Cerebellar cortex (tissue), 1 donor: ENCODE measurements at places on chromosomes 3 and 15.

- DNase-seq: no peak
These were observed 15.8 kb downstream of the ST3GAL6 start for GRCh38 chr3:98778852-98779413.

- peak; percentile 71 for DNase-seq
These were observed 41.8 kb upstream of the IQSEC1 start for GRCh38 chr3:13114811-13115575.

DNA sequence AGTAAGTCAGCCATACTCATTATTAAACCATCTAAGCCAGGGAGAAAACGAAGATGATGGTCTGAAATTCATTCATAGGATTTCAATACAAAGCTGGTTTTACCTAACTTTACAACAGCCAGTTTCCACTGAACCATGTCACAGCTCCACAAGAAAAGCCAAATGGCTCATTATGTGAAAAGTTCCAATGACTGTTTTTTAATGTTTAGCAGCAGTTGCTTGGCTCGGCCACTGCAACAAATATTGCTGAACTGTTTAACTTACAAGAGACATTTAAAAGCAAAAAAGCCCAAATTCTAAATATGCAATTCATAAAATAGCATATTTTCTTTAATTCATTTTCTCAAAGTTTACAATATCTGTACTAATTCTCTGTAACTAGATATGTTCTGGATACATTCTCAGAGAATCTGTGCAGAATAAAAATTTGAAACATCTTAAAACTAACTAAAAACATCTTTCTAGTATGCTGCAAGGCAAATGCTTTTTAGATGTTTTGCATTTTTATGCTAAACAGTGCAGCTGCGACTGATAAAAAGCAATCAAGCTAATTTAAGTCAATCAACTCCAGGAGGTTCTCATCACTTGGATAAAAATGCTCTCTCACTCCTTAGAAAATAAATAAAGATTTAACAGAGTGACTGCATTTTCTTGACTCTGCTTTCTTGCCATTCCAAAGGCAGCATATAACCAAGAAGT lies 356.5 kb downstream of the ERC2 start:
- no peak for DNase-seq

- no peak for DNase-seq
These were observed 1.7 kb upstream of the MAGEF1 start for GRCh38 chr3:184713521-184713920.

GRCh38 chr15:31060429-31061140 lies 40.9 kb downstream of the TRPM1 start:
- DNase-seq: no peak

DNA sequence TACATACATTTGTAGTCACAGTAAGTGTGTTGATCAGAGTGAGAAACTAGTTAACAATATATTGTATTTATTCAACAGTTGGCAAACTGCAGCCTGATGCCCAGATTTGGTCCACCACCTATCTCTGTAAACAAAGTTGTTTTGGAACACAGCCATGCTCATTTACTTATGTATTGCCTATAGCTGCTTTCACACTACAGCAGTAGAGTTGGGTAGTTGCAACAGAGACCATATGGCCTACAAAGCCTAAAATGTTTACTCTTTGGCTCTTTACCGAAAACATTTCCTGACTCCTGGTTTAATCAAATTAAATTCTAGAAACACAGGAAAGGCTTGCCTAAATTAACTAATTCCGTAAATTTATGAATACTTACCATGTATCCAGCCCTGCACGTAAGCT lies 39.4 kb downstream of the CMC1 start:
- DNase-seq: no peak

DNA sequence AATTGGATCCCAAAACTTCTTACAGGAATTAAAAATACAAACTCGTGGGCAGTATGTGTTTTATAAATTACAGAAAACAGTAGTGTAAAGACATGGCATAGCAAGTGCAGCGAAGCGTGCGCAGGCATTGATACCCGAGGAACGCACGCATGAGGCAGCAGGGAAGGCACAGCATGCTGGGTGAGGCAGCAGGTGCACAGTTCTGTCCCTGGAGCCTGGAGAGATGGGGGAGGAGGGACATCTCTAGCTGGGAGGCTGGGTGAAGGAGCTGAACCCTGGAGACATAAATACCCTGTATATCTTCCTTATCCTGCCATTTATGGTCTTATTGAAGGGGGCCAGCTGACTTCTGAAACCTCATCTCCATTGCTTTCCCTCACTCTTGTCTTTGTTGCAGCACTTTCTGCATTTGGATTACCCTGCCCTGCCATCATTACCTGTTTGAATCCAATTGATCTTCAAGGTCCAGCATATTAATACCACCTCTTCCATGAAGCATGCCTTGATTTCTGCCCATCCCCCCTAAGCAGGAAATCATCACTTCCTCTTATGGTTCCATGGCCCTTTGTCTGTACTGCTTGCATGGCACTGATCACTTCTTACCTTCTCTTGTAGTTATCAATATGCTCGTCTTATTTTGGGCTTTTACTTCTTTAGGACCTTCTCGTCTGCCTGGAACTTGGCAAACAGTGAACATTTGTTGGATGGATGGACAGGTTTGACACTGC lies 20.5 kb downstream of the LPP start:
- no peak for DNase-seq

- peak; percentile 84 for DNase-seq
These were observed 30.2 kb downstream of the KCNAB1 start for GRCh38 chr3:156150434-156151066.

DNA sequence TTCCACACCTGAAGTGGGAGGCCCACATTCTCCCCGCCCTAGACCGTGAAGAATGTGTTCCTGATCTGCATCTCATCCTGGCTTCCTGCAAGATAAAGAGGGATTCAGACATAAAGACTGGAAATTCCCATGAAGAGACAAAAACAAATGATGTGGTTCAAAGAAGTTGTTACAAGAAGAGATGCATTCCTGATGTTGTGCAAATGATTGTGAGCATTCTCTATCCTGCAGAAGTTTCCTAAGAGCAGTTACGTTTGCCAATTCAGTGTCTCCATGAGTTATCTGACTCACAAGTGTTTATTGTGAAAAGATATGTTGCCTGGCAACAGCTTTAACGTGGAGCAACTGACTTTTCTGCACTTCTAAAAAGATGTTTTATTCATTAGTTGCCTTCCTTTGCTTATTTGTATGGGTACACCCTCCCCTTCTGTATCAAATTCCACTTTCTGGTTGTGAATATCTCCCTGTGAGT lies 107.8 kb downstream of the ZIC4 start:
- no peak for DNase-seq

DNA sequence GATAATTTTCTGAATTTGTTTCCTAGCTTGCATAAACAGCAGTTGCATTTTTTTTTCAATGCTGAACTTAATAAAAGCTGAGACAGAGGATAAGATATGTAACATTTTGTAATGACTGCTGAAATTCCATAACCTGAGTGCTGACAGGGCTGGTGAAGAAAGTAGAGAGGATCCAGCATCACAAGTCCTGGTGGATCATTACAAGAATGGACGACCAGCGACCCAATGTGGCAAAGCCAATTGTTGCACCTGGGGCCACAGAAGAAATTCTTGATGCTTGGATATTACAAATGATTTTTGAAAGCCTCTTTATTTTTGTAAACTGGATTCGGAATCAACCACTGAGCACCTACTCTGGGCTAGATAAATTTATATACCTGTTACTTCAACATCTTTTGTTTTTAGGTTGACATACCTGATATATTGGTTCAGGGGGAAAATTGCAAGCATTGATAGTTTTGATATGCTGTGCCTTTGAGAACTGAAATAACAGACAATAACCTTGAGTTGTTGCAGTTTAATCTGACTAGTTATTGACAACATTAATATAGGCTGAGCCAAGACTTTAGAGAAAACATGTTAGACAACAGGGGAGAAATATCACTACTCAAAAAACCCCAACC lies 3.9 kb upstream of the ACTL6A start:
- DNase-seq: peak; percentile 62

- DNase-seq: no peak
These were observed 22.0 kb downstream of the CMTM6 start for GRCh38 chr3:32480604-32481003.

- DNase-seq: no peak
These were observed 308.2 kb upstream of the WNT5A start for GRCh38 chr3:55795296-55795695.

DNA sequence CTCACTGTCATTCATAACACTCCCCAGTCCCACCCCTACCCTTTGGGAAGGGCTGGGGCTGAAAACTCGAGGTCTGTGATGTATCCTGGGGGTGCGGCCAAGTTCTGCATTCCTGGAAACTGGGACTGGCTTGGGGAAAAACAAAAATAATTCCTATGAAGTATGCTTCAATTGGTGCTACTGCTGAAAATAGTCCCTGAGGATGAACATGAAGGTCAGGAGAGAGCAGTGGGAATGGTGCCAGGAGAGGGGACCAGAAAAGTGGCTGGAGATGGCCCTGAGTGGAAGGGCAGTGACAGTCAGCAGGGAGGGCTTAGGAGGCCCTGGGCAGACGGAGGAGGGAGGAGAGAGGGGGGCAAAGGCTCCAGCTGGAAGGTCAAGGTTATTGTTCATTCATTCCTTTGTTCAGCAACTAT lies 4.8 kb upstream of the ISLR start:
- no peak for DNase-seq

GRCh38 chr3:177491296-177492032 lies 294.2 kb upstream of the TBL1XR1 start:
- no peak for DNase-seq

- DNase-seq: no peak
These were observed 37.0 kb upstream of the CDCP1 start for GRCh38 chr3:45182915-45183871.

GRCh38 chr3:143243686-143244085 lies 124.1 kb downstream of the CHST2 start:
- DNase-seq: no peak

DNA sequence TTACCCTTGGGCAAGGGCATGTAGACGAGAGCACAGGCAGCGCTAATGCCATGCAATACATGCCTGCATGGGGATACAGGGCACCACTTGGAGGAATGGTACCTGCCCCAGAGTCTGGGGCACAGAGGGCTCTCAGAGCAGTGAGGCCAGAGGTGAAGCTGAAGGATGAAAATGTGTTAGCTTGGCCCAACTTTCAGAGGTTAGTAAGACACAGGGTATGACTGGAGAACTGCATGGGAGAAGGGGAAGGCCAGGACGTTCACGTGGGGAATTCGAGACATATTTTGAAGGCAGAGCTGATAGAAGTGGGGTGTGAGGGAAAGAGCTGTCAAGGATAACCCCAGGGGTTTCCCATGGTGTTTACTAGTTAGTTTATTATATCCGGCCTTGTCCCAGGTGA lies 19.6 kb downstream of the CSRNP1 start:
- no peak for DNase-seq

GRCh38 chr3:179907784-179908482 lies 128.8 kb downstream of the PEX5L start:
- no peak for DNase-seq

DNA sequence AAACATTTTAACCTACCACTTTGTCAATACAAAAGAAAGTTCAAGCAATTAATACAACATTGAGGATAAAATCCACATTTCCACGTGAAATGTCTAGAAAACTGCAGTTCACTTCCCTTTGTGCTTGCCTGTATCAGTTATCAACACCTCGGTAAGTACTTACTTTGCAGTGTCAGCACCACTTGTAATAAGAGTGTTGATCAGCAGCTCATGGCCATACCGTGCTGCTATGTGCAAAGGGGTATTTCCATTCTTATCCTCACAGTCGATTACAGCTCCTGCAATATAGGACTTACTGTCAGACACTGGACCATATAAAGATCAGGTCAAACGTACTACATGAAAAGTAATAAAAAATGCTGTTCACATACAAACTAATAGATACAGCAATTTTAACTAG lies 84.4 kb downstream of the ANKRD28 start:
- DNase-seq: no peak

- no peak for DNase-seq
These were observed 66.4 kb upstream of the AGTR1 start for GRCh38 chr3:148631124-148631903.

- no peak for DNase-seq
These were observed 28.3 kb upstream of the MINDY4B start for GRCh38 chr3:150933473-150933995.

GRCh38 chr3:76456322-76456721 lies 583.6 kb upstream of the ROBO2 start:
- DNase-seq: no peak

GRCh38 chr3:47950453-47951169 lies 65.6 kb downstream of the MAP4 start:
- no peak for DNase-seq

- no peak for DNase-seq
These were observed 193.7 kb upstream of the CFAP20DC start for GRCh38 chr3:59243476-59243875.

GRCh38 chr3:19547665-19548464 lies 386.2 kb downstream of the EFHB start:
- no peak for DNase-seq

DNA sequence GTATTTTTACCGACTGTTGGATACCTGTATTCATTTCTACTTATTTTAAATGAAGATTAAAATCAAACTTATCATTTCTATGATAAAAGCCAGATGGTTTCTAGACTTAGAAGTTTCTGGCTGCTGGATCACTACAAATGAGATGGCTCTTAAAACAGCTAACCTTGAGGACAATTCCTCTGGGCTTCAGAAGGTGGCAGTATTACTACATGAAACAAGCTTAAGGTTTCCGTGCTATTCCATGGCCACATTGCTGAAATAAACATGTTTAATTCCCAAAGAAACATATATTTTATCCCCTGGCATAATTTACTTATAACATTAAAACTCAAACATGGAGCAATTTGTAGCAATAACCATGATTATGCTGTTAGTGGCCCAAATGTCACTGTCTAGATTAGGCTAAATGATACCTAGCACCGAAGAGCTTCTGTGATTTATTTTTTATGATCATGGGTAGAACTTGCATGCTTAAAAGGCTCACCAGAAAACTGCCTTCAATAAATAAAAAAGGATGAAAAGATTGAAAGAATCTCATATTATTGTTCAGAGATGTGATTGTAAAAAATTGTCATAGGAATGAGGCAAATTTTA lies 204.0 kb upstream of the NANOGP8 start:
- DNase-seq: peak; percentile 80

DNA sequence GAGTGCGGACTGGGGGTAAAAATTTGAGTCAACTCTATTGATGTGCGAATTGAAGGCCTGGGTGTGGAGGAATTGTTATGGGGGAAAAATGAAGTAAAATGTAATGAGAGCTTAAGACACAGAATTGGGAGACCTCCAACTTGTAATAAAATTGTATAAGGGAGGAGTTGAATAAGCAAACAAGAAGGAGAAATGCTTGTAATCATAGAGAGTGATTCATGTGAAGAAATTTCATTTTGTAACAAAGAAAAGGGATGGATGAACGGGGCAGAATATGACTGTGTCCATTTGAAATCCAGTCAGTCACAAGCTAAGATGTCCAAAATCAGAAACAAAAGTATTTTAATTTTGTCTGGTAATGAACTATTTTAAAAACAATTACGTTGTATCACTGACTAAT lies 552.3 kb downstream of the NAALADL2 start:
- DNase-seq: no peak

DNA sequence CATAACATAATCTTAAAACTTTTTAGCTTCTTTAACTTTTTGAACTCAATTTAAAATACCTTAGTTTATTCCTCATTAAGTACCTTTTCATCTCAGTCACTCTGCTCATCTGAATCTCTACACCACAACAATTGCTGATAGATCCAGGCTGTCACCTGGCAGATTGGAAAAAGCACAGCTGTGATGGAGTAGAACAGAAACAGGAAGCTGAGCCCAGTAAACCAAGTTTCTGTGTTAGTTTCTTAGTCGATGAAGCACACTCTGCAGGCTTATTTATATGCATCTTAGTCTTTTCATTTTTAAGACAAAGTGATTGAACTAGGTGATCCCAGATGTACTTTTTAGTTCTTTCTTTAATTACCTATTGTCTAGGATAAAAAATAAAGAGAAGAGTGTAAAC lies 1398.0 kb upstream of the ALCAM start:
- no peak for DNase-seq

- no peak for DNase-seq
These were observed 98.2 kb downstream of the FBN1 start for GRCh38 chr15:48547286-48547685.
